RWPE1 (cell line): ENCODE measurements at places on chromosomes 2 and 18.

DNA sequence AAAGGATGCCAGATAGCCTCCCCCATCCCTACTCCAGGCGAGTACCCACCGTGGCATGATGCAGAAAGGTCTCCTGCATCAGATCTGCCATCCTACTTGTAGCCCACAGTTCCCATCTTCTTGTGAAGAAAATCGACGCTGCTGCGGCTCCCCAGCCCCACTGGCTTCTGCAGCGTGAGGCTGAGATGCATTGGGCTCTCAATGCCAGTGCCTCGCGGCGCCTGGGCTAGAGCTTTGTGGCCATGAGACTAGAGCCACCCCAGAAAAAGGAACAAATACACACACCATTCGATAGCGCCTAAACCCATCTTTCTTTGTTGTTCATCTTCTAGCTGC, 2.8 kb downstream of the NOL4 start:
- no peak for DNase-seq

GRCh38 chr2:6341588-6342129, 524.0 kb downstream of the CMPK2 start:
- DNase-seq, result no peak

- DNase-seq, result no peak
These were observed 39.5 kb downstream of the SFXN5 start for GRCh38 chr2:73031725-73032701.

DNA sequence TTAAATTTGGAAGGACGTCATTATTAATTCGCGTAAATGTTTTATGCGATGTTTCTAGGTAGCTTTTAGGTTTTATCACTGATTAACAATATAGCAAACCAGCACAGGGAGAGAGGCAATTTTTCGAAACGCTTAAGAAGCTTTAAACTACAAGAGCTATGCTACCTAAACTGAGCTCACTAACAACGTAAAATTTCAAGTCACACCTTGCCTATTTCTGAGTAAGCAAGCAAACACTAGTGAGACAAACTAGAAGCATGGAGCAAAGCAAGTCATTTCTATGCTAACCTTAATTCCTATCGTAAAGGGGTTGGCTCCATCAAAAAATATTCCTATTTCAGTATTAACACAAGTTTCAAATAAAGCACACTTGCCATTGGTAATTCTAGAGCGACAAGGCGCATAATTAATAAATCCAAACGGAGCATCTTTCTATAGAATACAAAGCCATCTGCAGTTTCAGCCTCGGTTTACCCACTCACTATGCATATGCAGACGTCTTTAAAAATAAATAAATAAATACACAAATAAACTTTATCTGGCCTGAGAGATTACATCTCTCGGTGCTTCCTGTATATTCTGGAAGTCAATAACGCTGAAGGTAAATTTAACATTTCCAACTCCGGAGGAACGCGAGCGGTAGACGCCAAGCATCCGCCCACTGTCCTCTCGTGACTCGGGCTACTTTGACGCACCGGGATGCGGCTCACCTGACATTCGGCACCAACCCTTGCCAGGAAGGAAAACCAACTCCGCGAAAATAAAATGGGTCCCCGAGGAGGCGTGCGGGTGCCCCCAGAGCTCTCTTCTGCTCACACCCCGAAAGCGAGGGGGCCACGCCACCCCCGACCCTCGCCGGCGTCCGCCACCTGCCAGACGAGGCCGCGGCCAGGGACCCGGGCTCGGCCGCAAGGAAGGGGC, 947 bp downstream of the ITSN2 start:
- peak; percentile 31 for DNase-seq

- no peak for DNase-seq
These were observed 249.8 kb downstream of the NBAS start for GRCh38 chr2:15311201-15311907.

DNA sequence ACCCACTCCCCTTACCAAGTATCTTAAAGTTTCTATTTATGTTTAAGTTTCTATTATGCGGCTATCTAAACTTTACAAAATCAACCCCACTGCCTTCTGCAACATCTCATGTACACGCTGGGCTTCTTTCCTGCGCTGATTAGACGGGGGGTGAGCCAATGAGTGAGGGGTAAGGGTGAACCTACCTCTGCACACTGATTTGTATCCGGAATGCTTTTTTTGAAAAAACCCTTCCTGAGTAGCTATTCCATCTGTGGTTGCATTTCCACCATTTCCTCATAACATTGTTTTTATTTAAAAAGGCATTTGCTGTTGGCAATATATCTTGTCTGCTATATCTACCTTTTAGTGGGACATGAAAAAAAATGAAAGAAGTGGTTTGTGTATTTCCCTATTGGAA, 6.3 kb downstream of the ALPG start:
- DNase-seq, result no peak

DNA sequence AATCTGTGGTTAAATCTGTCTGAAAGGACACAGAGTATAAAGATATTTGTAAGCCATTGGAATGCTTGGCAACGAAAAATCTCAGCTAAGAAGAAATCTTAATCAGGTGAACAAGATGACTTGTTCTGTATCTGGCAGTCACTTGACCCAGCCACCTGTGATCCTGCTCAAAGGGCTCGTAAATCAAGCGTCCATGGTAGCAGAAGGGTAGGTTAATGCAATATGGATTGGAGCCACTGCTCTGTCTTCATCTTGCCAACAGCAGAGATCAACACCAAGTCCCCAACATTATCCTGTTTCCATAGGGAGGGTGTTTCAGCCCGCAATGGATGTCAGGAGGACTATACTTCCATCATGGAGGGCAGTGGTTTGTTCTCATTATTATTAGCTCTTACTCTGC, 378.4 kb downstream of the CDH7 start:
- DNase-seq, result no peak

- DNase-seq, result no peak
These were observed 68.5 kb downstream of the PIGN start for GRCh38 chr18:62118328-62118727.

DNA sequence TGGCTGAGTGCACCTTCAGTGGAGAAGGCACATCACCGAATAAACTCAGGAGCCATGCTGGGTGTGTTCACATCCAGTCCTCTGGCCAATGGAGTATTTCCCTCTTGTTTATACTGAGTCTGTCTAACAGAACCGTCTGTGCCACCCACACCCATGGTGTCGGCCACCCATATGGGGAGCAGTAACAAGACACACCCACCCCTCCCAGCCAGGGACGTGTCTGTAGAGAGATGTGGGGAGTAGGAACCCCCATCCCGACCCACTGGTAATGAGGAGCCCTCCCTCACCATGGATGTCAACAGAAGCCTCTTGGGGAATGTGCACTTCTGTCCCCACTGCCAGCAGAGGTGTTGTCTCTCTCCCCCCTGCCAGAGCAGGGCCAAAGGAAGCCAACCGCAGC, 37.1 kb downstream of the KCNG2 start:
- DNase-seq, result no peak

- no peak for DNase-seq
These were observed 170.0 kb upstream of the STK17B start for GRCh38 chr2:196341277-196341841.

DNA sequence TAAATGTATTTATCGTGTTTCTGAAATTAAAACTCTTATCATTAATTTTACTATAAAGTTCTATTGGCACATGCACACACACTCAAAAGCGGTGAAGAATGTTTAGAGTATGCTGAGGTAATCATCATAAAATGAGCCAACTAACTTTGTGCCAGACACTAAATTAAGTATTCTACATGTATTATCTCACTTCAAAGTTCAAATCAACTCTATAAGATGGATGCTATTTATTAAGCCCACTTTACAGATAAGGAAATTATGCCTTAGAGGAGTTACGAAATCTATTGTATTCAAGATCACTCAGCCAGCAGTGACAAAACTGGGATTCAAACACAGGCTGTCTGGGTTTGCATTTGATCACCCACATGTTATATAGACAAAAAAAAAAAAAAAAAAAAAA, 24.9 kb downstream of the OLA1 start:
- no peak for DNase-seq

DNA sequence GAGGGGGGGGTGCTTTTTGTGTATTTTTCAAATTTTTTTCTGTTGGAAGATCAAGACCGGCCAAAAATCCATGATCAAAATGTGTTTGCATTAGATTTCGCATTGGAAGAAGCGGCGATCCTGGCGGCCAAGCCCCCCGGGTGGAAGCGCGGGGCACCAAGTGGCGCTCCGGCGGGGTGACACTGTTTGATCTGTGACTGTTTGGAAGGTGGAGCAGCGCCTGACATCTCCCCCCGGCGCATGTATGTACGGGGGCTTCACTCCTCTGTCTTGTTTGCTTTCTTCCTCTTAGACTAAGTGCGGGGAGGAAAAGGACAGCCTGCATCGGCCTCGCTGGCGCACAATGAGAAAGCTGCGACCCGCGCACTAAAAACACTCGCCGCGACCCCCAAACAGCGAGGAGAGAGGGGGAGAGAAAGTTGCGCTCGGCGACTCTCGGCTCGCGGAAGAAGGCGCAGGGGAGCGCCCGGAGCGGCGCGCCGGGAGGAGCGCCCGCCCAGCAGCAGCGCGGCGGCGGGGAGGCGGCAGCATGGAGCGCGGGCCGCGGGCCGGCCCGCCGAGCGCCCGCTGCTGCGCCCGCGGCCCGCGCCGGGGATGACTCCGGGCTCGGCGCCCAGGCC, 515 bp downstream of the TSHZ1 start:
- DNase-seq, result no peak

DNA sequence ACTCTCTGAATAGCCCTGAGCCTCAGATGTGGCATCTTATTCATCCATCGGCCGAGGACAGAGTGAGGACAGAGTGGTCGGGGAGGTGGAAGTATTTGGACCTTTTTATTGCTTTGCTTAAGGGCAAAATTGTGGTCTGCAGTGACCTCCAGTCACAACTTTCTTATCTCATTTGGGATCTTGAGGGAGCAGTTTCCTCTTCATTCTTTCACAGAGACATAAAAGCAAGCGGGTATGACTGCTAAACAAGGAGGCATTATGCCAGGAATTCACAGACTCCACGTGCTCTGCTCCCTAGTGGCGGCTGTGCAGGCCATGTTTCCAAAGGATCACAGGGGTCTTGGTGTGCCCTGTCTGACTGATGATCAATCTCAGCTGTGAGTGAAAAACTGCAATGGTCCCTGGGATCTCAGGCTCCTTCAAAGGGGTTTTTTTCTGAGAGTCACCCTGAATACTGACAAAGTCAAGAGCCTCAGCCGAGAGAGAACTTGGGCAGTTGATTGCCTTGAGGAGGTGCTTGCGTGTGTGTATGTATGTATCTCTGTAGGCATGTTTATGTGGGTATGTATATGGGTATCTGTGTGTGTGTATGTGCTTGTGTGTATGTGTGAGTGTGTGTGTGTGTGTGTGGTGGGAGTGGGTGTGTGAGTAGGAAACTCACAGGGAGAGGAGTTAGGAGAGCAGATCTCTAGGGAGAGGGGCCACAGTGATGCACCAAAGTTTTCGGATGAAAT, 47.7 kb downstream of the RAPGEF4 start:
- peak; percentile 66 for DNase-seq

DNA sequence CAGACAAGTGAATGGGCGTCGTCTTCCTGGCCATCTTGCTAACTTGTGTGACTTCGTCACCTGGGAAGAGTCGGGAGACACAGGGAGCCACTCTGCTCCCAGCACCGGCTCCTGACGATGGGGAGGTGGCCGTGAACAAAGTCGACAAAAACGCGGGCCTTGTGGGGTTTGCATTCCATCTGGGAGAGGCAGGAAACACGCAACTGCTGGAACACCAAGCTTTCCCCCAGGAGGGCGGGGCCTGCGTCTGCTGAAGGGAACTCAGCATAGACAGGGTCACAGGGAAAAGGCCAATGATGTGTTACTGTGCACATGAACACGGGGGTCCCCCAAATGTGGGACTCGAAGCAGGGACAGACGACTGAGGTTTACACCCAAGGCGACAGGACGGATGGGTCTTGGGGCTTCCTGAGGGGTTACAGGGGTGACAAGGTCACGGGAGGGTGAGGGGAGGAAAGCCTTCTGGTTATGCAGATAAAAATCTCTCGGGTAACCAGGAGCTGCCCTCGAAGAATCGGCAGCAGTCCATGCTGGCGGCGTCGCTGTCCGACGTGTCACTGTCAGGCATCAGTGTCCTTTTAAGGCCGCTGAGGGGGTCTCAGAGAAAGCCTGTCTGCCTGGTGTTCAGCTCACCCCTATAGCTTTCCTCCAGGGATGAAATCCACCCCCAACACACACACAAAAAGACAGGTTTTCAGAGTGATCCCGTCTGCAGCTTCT, 28.2 kb upstream of the PRLH start:
- DNase-seq, result no peak

DNA sequence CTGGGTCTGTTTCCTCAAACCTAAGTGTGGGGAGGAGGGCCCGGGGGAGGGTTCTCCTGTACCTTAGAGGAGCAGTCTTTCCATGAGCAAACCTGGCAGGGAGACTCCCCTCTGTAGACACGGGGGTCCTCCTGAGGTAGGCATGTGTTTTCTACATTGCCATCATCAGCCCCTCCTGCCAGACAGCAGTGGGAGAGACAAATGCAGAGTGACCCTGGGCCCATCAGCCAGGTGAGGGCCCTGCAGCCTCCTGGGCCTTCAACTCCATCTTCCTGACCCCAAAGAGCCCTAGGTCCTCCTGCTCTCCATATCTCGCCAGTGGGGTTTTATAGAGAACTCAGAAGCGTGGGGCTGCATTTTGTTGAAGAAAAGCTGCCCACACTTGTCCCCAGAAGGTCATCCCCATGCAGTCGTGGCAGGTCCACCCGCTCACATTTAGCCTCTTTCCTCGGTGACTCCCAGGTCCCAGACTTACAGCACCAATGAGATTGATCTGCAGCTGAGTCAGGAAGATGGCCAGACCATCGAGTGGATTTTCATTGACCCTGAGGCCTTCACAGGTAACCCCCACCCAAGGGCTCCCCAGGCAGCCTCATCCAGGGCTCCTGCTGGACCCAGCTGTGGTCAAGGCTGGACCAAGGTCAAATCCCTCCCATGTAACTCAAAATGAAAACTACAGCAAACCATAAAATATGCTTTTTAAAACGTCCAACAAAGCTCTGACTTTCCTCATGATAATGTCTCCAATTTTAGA, 2.6 kb downstream of the CHRNG start:
- no peak for DNase-seq

- DNase-seq, result no peak
These were observed 79.4 kb upstream of the TMEM200C start for GRCh38 chr18:5974696-5975095.

- no peak for DNase-seq
These were observed 869.9 kb downstream of the LRP1B start for GRCh38 chr2:141260911-141261310.

DNA sequence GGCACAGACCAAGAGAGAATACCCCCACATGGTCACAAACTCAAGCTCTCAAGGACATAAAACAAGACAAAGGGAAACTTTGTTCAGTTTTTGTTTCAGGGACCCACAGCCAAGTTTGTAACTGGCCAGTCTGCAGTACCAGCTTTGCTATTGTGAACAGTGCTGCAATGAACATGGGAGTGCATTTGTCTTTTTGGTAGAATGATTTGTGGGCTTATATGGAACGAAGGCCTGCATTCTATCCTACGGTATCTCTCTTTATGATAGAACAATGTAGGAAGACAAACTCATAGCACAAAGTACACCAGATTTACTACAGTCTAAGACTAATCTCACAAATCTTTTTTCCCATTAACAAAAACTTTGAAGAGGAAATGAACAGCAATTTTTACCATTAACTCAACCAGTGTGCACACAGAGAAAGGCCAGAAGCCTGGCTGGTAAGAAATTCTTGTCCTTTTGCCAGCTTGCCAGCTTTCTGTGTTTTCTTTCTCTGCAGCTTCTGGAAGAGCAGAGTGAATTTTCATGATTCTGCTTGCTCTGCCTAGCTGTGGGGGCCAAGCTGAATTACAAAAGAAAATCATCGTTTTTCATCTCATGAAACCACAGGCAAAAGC, 37.1 kb upstream of the FEZ2 start:
- no peak for DNase-seq

- DNase-seq, result no peak
These were observed 28.7 kb upstream of the ZEB2 start for GRCh38 chr2:144548532-144549191.
